PC-3 (cell line): ENCODE measurements at places on chromosomes 12 and 14. TPM values are rescaled to one million over a fixed set of nuclear protein-coding genes. Genes with fewer than 3 reads are reported as not detected.
A peak's percentile ranks its signal among the peaks of the same experiment; 100 is the strongest.

Gene PRICKLE1
- total RNA-seq = 16.2 and 17.2 TPM in 2 replicates

Gene PLEKHD1
- 0.15 and 0.35 TPM in 2 replicates for total RNA-seq

Gene SENP1
- 16.9 and 20.9 TPM in 2 replicates for total RNA-seq

GRCh38 chr14:102883089-102883541 is 39.3 kb upstream of the AMN start:
- DNase-seq = no peak

- DNase-seq = peak; percentile 80
Measured at GRCh38 chr14:92471919-92472318, 41.7 kb upstream of the RIN3 start.

DNA sequence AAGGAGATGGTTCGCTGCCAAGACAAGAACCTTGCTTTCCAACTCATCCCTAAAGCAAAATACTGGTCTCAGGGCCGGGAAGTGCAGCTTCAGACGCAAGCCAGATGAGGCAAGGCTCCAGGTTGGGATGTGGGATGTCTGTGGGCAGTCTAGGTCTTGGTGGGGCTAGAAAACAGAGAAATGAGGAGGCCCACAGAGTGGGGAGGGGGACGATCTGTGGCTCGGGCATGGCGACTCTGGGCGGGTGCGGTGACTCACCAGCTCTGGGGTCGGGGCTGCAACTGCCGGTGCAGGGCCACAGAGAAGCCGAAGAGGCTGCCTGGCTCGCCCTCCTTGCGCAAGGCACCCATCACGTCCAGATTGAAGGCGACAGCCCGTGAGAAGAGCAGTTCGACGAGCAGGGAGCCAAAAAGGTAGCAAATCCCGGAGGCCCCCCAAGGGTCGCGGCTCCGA is 459 bp downstream of the ITGA7 start:
- DNase-seq = no peak

DNA sequence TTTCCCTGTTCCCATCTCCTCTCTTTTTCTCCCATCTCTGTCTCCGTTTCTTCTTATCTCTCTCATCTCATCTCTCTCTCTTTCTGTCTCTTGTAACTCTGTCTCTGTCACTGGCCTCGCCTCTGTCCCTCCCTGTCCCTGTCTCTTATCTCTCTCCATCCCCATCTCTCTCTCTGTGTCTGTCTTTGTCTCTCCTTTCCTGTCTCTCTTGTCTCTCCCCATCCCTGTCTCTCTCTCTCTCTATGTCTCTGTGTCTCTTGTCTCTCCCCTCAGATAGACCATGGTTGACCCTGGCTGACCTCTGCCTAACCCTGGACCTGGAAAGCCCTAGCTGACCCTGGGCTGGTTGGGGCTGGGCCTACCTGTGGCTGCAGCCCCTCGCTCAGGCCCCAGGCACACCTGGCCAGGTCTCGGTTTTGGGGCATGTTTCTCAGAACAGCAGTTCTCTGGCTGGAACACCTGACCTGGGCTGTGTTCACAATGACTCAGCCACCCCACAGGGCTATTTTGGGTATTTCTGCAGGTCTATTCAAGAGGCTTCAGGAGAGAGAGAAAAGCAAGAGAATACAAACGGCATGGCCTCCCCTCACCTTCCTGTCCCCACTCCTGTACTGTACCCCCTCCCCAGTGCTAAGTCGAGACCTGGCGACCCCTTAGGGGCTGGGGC is 174.4 kb downstream of the TMEM121 start:
- DNase-seq = peak; percentile 40

GRCh38 chr14:77794357-77794756 is 5.6 kb upstream of the ADCK1 start:
- no peak for DNase-seq

DNA sequence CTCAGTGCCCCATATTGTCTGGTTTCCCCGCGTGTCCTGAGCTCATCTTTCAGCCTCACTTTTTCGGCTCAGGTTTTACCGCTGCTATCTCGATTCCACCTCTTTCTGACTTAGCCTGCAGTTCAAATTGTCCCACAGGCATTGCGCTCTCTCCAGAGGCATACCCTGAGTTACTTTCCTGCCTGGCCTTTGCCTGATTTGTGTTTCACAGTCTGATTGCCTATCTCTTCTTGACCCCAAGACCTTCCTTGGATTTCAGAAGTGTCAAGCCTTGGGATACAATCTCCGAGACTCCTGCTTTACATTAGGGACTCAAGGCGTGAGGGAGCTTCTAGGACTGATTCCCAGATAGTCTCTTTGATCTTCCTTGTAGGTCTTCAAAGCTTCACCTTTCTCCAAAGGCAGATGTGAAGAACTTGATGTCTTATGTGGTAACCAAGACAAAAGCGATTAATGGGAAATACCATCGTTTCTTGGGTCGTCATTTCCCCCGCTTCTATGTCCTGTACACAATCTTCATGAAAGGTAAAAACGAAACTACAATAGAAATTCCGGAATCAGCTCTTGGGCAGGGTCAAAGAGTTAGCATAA is 629 bp downstream of the LETMD1 start:
- no peak for DNase-seq

DNA sequence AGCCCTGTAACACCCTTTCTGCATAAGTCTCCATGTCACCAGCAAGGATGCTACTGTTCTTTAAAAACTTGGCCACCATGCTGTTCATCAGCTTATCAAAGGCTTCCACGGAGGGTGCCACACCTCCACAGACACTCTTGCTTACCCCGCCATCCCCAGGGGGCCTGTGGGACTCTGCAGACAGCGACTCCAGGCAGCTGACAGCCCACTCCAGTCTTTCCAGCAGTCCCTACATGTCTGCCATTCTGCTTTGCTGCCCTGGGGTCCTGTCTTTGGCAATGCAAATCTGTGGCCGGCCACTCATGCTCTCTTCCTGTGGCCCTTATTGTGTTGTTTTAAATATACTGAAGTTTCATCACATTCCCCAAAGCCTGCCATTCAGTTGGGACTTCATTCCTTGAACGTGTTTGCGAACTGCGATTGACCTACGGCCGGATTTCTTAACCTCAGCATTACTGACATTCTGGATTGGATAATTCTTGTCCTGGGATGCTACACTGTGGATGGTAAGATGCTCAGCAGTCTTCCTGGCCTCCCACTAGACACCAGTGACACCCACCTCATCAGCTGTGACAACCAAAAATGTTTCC is 125.6 kb downstream of the FOXN3 start:
- DNase-seq = no peak

DNA sequence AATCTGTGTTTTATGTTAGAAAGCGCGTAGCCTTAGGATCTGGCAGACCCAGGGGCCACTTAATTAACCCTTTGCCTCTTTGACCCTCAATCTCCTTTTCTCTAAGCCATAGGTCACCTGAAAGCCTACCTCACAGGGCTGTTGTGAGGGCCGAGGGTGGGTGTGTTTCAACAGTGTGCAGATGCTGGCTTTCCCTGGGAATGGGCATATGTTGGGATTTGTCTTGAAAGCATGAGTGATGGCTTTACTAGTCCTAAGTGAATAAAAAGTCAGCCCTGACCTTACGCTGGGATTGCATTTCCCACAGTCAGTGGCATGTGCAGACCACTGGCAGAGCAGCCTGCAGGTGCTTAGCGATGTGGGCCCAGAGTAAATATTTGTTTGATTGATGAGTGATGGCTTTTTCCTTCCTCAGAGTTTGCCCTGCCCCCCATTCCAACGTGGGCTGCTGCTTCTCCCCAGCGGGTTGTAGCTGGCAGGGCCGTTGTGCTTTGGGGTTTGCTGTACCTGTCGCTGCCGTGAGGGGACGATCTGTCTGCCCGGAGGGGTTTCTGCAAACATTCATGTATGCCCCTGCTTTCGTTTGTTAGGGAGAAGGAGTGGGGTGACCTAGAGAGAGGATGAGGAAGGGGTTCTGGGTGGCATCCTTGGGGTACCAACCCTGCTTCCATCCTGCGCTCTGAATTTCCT is 31.5 kb downstream of the MEG3 start:
- no peak for DNase-seq

DNA sequence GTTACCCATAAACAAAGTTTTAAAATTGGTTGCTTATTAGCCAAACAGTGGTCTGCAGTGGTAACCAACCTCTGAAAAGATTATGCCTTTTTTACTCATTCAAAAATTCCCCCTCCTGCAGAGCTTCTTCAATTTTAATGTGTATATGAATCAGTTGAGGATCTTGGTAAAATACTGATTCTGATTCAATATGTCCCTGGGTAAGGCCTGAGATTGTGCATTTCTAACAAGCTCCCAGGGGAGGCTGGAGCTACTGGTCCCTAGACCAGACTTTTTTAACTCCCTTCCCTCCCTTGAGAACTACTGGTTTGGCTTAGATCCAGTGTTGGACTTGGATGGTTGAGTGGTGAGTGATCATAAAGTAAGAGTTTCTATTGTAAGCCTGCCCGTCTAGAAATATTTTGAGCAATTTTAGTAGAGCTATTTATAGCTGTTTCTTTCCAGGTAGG is 90.2 kb downstream of the FUT8 start:
- peak; percentile 91 for DNase-seq

DNA sequence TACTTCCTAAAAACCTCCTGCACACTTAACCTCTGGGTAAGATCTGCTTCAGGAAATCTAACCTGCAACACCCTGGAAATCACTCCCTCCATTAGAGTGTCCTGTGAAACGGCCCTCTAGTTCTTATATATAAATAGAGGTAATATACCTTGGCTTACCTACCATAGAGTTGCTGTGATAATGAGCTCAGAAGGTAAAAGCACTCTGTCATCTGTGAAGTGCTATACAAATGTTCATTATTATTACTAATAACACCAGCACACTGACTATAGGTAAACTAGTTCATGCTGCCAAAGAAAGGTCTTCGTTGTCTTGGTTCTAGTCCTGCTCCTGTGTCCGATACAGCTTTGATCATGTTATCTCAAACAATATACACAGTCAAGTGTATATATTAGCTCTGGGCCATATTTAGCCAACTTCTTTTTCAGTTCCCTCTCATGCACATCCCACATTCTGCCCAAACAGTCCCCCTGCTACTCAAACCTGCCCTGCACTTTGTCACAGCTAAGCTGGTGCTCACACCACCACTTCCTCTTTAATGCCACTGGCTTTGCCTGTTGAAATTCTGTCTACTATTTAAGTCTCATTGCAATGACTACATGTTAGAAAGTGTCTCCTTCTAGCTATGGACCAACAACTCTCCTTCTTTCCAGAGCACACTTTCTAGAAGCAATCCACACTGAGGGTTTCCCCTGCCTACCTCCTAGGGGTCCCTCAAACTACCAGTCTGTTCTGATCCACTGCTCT is 5.1 kb downstream of the E2F7 start:
- no peak for DNase-seq

GRCh38 chr14:20686386-20687143 is 2.0 kb upstream of the ANG start:
- DNase-seq = no peak
